ENCODE measurements at places on chromosomes 6 and 20. TPM values are rescaled to one million over a fixed set of nuclear protein-coding genes. Genes with fewer than 3 reads are reported as not detected.

DNA sequence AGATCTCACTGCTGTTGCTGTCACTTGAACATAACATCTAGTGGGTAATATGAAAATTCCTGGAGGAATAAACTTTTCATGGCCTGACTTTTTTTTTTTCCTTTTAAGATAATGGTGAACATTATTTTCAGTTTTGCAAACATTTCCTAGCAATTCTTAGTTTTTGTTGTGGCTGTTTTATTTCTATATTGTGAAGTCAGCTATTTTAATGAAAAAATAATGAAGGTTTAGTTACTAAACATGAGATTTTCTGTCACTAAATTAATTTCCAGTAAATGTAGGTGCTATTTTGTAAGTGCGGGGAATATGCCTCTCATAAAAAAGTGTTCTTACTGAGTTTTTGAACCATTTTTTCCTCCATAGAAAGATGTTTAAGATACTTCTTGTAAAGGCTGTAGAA is 23.4 kb upstream of the FAM209A start:
- H3K4me1 ChIP-seq: no peaks in the 10 kb centered on the region
- no peak overlapping the region for H3K27ac ChIP-seq
- DNase-seq: no peak

- no peak for DNase-seq
- H3K27me3 ChIP-seq: no peaks in the 10 kb centered on the region
- no peaks in the 10 kb centered on the region for H3K36me3 ChIP-seq
- H3K4me3 ChIP-seq: no peak overlapping the region
Observed at GRCh38 chr6:145555084-145555483, 180.2 kb downstream of the EPM2A start.

GRCh38 chr6:96963809-96964208 is 39.3 kb downstream of the KLHL32 start:
- no peak overlapping the region for H3K4me3 ChIP-seq
- no peak for DNase-seq
- H3K27ac ChIP-seq: no peak overlapping the region

DNA sequence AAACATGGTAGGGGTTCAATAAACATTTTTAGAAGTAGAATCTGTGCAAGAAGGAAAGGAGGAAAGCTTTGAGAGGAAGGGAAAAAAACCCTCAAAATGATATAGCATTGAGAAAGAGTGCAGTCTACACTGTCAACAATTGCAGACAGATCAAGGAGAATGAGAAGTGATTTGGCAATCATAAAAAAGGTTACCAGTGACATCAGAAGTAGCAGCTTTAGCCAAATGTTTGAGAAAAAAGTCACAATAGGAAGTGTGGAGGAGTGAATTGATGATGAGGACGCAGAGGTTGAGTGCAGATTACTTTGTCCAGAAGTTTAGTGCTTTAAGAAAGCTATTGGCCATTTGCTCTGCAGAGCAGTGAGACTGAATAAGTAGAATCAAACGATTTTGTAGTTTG is 155.0 kb downstream of the GJA1 start:
- peaks cover 6% of the 10 kb centered on the region for H3K4me1 ChIP-seq
- H3K27ac ChIP-seq: no peak overlapping the region

- peaks cover 2% of the 10 kb centered on the region for H3K27me3 ChIP-seq
- no peak overlapping the region for H3K27ac ChIP-seq
- no peak for DNase-seq
- no peaks in the 10 kb centered on the region for H3K36me3 ChIP-seq
- no peak overlapping the region for H3K4me3 ChIP-seq
Observed at GRCh38 chr6:39962831-39963230, 28.6 kb upstream of the MOCS1 start.

GRCh38 chr20:286508-286907 is 4.0 kb downstream of the C20orf96 start:
- H3K4me1 ChIP-seq: peaks cover 10% of the 10 kb centered on the region
- no peak for DNase-seq
- no peak overlapping the region for H3K4me3 ChIP-seq
- H3K27me3 ChIP-seq: peaks cover 2% of the 10 kb centered on the region

Gene BLTP3A
- total RNA-seq: 8.0 TPM

DNA sequence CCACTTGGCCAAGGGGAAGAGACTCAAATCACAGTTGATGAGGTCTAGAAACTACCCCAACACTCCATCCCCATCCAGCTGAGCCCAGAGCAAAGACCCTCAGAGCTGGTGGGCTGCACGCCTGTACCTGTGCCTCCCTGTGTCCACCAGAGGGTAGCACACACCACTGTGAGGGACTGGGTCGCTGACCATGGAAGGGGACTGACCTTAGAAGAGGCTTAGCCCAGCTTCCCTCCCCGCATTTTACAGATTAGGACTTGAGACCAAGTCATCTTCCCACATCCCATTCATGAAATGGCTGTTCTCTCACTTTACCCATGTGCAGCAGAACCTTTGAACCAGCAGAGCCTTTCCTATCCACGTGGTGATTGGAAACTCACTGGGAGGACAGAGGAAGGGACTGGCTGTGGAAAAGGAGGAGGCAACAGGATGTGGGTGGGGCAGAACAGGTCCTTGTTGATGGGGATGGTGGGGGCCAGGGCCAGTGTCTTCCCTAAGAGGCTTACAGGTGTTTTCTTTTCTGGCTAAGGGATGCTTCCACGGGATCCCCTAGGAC is 44.3 kb downstream of the CPXM1 start:
- H3K27me3 ChIP-seq: peaks cover 48% of the 10 kb centered on the region
- no peak overlapping the region for H3K4me3 ChIP-seq
- no peak overlapping the region for H3K27ac ChIP-seq
- DNase-seq: no peak
- peaks cover 16% of the 10 kb centered on the region for H3K4me1 ChIP-seq
- no peaks in the 10 kb centered on the region for H3K36me3 ChIP-seq

Gene METTL24
- not detected for total RNA-seq
